HS-27A (cell line): ENCODE measurements at places on chromosomes 2 and 18.

- DNase-seq = no peak
These were observed 22.5 kb upstream of the TRAPPC8 start for GRCh38 chr18:31965316-31965970.

DNA sequence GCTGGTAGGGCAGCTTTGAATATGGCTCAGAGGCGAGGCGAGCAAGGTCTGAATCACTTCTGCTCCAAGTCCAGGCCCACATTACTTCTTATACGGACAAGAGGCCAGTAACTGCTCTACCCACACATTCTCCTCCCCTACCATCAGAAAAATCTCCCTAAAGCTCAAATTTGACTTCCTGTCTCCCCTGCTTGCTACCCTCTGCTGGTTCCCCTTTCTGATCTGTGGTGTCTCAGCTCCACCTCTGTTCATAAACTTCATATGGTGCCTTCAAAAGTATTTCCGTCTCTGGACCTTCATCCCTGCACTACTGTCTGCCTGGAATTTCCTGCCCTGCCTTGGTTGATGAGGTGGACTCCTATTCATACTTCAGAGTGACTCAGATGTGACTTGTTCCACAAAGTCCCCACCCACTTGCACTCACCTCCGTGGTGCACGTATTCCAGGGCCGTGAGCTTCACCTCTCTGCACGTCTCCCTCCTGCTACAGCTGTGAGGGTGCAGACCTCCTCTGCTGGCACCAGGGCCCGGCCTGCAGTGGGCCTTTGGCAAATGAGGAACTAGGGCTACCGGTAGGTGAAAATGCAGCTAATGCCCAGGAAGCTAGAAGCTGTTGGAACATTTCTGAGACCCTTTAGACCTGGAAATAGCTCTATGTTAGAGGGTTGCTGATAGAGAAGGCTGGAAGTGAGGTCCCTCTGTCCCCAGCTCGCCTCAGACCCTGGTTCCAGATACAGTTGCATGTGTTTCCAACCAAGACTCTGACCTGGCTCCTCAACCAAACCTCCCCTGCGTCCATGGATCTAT, 24.6 kb upstream of the KCMF1 start:
- DNase-seq = peak; percentile 99

DNA sequence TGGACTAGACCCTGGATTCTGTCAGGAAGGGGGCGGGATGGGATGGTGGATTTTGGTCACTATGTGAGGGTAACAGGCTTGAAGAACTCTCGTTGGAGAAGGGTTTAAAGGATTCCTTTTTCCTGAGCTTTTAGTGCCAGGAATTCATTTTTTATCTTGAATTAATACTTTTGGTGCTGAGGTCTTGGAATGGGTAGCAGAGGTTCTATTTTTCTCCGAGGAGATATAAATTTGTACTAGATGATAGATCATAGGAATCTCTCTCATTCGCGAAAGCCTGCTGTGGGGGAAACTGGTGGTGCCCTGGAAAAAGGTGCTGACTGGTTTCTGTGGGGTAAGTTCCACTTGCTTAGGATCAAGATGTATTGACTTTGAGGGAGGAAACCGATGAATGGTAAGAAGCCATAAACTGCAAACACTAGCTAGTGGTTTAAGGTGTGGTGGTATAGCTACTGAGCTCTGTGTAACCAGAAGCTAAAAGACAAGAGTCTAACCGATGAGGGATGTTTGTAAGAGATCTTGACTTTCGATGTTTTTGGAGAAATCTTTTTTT, 706 bp downstream of the AGPS start:
- DNase-seq = no peak

- no peak for DNase-seq
These were observed 139.7 kb downstream of the ATP9B start for GRCh38 chr18:79208906-79209305.

DNA sequence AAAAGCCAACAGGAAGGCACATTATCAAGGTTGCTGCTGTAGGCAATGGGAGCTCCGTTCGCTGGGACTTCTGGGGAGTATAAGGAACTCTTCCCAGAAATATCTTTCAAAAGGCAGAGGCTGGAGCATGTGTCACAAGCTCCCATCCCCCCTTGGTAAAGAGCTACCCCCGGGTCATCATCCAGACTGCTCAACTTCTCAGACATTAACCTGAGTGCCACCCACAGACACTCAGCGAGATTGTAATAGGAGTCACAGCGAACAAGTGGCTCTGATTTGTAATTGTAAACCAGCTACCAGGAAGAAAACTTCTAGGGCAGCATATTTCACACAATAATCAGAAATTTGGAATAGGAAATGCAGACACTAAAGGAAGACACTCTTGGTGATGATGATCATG, 290.2 kb upstream of the PARD3B start:
- no peak for DNase-seq

- no peak for DNase-seq
These were observed 30.9 kb upstream of the DNMT3A start for GRCh38 chr2:25372405-25373268.

GRCh38 chr2:137964066-137964858, at the start of gene HNMT:
HNMT (plus strand) TSS chr2:137964473; CDS start chr2:137964492, 19 bp downstream.
- DNase-seq = peak; percentile 69

- DNase-seq = no peak
These were observed 72.5 kb downstream of the FAM210A start for GRCh38 chr18:13653746-13654433.

GRCh38 chr18:33116376-33116775, 324.1 kb downstream of the CCDC178 start:
- no peak for DNase-seq

GRCh38 chr2:199488772-199489400, 31.1 kb upstream of the SATB2 start:
- DNase-seq = no peak

DNA sequence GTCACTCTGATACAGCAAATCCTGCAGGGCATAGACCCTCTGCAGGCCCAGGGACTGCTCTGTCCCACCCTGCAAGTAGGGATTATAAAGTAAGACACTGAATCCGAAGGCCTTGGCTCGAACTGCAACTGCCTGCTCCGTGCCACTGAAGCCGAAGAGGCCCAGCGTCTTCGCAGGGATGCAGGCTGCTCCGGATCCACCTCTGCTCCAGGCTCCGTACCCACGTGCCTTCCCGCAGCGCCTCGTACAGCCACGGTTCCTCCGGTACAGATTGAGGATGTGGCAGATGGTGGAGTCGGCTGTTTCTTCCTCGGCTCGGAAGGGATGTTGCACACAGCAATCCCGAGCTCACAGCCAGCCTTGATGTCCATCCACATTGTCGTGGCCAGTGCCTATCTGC, 160.4 kb upstream of the LHCGR start:
- DNase-seq = no peak

DNA sequence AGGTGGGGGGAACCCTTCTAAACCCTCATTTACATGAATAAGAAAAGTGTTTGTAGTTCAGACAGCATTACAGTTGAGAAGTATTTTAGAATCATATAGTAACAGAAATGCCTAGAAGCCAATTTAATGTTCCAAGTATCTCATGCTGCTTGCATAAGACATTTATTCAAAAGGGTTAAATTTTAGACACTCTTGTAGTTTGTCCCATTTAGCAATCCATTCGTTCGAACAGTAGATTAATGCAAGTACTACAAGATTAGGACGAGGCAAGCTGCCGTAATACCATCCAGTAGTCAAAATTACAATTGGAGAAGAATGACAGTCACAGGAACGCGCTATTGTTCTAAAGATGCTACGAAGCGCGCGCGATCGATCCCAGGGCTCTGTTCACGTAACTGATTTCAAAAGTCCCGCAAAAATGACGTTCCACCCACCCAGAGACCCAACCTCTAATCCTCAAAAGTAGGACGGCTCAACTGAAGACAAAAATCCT, 1.2 kb downstream of the TMEM237 start:
- DNase-seq = no peak

DNA sequence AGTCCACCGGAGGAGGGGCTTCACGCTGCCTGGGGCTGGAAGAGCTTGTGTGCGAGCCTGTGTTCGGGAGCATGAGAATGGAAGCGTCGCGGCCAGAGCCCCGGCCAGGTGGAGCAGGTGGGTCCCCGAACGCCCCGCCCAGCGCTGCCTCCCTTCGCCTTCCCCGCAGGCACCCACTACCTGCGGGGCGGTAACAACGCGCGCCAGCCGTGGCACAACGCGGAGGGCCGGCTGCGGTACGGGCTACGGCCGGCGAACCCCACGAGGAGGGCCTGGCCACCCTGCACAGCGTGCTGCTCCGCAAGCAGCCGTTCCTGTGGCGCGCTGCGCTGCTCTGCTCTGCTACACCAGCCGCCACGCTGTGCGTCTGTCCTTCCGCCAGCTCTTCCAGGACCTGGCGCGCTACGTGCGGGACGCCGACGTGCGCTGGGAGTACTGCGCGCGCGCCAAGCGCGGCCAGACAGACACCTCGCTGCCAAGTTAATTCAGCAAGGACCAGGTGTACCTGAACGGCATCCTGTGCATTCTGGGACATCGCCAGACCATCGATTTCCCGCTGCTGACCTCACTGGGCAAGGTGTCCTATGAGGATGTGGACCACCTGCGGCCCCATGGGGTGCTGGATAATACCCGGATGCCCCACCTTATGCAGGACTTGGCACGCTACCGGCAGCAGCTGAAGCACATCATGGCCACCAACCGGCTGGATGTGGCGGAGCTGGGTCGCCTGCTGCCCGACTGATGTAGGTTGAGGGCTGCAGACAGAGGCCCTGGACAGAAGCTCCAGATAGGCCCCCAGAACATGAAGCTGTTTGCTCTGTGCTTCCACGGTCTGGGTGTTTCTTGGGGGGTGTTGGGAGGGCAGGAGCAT, 200.6 kb downstream of the NAPG start:
- no peak for DNase-seq

DNA sequence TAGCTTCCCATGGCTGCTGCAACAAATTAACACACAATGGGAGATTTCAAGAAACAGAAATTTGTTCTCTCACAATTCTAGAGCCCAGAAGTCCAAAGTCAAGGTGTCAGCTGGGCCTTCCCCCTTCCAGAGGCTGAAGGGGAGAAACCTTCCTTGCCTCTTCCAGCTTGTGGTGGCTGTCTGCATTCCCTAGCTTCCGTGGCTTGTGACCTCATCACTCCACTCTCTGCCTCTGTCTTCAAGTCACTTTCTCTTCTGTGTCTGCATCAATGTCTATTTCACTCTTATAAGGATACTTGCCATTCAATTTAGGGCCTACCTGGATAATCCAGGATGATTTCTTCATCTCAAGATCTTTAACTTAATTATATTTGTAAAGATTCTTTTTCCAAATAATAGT, 16.8 kb upstream of the SRBD1 start:
- no peak for DNase-seq

DNA sequence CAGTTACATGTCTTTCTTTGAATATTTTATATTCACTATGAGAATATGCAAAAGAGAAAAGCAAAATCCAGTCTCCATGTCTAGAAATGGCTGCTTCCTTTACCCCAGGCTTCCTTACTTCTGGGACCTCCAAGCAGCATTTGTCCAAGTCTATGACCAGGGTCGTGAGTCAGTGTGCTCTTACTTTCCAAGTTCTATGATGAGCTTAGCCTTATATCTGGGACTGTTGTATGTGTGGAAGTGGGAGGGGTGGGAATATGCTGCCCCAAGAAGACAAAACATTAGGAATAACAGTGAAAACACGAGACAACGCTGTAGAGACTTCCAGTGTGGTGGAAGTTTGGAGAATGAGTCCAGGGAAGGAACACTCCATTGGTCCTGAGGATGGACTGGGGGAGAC, 21.2 kb upstream of the CHRNA1 start:
- DNase-seq = no peak

DNA sequence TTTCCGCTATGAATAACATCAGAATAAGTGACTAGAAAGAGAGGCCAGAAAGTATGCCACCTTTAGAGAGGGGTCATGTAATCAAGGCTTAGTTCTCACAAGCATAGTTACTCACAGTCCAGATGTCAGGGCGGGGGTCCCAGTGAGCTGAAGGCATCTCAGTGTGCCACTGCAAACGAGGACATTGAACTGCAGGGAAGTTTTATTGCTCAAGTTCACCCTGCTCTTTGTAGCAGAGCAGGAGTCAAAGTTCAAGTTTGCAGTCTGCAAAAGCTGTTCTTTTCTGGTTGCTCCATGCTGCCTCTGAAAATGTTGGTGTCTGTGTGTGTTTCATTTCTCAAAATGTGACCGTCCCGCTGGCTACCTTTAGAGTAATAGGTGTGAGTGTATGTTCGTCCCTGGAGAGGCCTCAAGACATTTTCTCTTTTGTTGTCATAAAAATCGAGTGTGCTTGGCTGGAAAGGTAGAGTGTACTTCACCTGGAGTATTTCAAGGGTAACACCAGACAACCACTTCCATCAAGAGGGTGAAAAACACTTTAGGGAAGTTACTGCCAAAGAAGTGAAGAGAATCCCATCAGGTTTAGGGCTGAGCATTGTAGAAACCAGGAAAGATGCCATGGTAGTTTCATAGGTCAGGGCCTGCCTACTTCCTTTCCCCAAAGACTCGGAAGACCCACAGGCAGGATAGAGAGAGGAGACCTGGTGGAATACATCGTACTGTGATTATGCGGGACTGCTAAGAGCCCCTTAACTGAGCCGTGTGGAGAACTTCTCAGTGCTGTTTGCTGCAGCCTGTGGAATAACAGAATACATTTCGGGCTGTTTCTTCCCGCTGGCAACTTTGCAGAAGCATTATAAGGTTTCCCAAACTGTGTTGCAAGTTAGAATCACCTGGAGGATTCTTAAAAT, 89.9 kb downstream of the LYPD6 start:
- DNase-seq = no peak

- DNase-seq = peak; percentile 45
These were observed 1325.0 kb upstream of the CDH2 start for GRCh38 chr18:29501952-29502351.

GRCh38 chr2:127217470-127218325, 2.4 kb downstream of the CYP27C1 start:
- DNase-seq = no peak

DNA sequence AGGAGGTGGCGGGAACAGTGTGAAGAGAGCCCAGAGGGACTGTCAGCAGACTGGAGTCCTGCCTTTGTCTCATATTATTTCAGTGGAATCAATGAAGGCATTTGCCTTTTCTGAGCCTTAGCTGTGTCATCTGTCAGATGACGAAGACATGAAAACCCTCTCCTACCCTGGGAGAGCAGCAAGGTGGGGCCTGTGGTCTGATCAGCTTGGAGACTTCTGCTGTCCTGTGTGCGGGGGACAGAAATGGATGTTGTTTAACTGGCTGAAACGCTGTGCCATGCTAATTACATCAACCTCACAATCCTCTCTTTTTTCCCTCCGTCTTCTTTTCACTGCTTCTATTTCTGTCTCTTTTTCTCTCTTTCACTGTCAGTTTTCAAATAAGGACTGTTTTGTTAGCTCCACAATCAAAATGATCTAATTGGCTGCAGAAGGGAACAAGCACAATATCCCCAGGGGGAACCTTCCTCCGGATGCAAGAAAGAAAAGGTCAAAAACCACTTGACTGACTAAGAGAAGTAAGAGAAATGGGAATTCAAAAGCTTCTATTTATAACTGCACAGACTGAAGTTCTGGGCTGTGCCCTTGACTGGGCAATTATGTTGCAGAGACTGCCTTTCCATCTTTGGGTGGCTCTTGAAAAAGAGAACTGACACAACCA, 340.1 kb downstream of the CLIP4 start:
- DNase-seq = no peak

DNA sequence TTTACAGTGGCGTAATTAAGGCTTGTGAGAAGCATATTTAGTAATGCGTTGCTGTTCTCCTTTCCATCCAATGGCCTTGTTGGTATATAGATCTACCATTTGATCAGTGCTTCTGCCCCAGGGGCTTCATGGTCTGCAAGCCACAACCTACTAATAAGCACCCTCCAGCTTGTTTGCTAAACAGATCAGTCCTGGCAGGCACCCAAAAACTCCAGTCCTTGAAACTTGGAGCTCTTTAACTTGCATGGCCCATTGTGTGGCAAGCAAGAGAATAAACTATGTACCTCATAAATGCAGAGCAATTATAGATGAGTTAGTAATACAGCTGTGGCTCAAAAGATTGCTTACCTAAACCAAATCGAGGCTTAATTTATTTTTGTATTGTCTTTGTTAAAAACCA, 158.5 kb downstream of the FTCDNL1 start:
- no peak for DNase-seq
